ENCODE measurements at places on chromosomes 1 and 21.

GRCh38 chr1:231493421-231494185 lies 34.9 kb upstream of the TSNAX start:
- no peak for DNase-seq

GRCh38 chr1:44613941-44614340 lies 60.3 kb downstream of the TMEM53 start:
- no peak for DNase-seq

GRCh38 chr1:101112051-101112780 lies 86.6 kb upstream of the DPH5 start:
- DNase-seq, result no peak

DNA sequence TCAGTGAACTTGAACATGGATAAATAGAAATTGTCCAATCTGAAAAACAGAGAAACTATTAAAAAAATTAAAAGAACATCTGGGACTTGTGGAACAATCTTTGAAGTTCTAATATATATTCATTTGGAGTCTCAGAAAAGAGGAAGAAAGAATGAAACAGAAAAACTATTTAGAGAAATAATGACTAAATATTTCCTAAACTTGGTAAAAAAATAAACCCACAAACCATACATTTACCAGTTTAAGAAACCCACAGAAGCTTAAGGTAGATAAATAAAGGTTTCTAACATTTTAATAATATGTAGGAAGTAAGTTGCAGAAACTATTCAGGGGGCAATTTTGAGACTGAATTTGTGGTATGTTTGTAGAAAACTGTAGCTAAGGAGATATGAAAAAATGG lies 437.8 kb downstream of the PTBP2 start:
- no peak for DNase-seq

DNA sequence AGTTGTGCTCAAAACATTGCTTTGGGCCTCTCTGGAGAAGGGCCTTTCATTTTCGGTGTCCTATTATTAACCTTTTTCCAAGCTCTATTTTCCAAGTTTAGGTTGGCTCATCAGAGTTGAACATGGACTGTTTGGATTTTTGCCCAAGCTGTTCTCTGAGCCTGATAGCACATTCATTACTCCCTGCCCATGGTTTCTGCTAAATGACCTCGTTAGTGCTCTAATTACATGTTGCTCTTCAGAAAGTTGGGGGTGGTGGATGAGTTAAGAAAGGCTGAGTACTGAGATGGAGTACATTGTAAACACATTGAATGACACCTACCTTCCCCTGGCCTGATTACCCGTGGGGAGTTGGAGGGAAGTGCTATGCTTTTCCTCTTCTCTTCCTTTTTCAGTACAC lies 38.9 kb downstream of the LMO4 start:
- no peak for DNase-seq

GRCh38 chr1:70090141-70090540 lies 115.2 kb downstream of the LRRC40 start:
- no peak for DNase-seq

DNA sequence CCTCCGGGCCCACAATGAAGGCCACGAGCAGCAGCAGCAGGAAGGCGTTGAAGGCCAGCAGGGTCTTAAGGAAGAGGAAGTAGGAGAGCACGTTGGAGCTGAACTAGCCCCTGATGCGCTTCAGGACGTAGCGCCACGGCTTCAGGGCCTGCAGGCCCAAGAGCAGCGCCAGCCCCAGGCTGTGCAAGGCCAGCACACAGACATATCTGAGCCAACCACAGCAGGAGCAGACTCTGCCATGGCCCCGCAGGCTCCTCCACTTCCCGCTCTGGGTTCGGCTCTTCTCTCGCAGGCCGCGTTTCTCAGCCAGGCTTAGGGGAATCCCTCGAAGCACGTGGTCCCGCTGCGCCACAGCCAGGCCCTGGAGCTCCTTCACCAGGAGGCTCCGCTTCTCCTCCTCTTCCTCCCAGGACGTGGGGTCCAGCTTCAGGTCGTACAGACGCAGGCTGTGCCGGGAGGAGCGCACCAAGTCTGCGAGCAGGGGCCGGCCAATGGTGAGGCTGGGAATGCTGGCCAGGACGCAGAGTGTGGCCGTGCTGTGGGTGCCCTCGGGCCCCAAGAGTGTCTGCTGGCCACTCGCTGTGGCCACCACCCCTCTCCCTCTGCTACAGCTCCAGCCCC lies 41.7 kb downstream of the ZNF691 start:
- DNase-seq, result no peak

DNA sequence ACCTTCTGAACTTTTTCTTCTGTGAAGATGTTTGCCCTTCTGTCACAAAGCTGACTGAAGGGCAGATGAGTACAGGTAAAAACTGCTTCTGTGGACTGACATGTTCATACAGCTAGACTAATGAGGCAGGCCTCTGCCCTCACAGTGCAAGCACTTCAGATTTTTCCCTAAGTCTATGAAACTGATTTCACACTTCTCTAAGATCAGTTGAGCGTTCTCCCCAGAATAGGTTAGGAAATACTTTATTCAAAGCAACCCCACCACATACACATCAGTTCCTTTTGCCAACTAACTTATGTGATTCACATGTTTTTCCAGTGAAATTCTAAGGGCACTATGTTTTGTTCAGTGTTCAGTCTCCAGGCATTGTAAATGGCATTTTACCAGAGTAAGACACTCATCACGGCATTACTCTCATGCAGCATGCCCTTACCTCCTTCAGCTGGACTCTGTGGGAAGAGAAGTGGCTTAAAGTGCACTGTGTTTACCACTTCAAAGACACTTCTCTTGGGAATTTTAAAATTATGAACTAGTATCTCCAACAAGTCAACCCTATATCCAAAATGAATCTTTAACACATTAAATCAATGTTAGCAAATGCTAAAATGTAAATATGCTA lies 5.4 kb upstream of the PSMG1 start:
- no peak for DNase-seq

DNA sequence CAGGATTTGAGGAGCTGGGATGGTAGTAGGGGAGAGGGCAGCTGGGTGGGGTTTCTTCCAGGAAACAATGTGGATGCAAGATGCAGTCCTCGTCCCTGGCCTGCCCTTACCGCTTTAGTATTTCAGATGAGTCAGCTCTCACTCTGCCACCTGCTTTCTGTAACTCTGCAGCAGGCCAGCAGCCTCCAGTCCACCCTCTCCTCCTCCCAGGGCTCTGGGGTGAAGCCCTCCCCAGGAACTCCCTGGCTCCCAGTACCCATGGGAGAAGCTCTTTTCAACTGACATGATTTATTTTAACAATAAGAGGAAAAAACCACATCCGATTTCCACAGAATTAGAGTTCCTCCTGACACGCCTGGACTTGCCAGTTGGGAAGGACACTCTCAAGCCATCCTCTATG lies 39.0 kb upstream of the IL20 start:
- DNase-seq, result no peak

DNA sequence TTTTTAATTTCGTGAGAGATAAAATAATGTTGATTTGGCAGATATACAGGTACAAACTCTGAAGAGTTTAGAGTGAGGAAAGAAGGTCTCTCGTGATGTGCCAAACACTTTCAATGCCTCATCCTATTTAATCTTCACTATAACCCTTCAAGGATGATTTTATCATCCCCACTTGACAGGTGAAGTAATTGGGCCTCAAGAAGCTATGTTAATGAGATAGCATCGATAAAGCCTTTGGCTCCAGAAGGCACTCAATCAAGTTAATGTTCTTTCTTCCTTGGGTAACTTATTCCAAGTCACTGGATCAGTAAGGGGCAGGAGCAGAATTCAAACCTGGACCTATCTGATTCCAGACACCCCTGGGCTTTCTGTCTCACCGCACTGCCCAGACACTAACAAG lies 7.2 kb downstream of the LMOD1 start:
- DNase-seq, result no peak

DNA sequence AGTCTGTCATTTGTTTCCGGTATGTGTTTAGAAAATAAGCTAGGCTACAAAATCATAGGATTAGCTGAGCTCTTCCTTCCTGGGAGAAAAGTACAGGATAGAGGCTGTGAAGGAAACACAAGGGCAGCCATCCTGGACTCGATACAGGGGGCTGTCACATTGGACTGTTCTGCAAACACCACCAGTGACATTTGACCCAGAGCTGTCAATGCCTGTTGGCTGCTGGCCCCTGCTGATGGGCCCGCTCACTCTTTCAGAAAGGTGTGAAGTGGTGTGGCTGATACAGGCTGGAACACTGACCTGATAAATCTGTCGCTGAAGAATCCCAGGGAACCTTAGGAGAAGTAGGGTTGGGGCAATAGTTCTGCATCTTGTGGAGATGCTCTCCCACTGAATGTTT lies 183.1 kb downstream of the RHOU start:
- DNase-seq, result no peak

GRCh38 chr1:226428791-226429461 lies 21.0 kb upstream of the PARP1 start:
- no peak for DNase-seq

DNA sequence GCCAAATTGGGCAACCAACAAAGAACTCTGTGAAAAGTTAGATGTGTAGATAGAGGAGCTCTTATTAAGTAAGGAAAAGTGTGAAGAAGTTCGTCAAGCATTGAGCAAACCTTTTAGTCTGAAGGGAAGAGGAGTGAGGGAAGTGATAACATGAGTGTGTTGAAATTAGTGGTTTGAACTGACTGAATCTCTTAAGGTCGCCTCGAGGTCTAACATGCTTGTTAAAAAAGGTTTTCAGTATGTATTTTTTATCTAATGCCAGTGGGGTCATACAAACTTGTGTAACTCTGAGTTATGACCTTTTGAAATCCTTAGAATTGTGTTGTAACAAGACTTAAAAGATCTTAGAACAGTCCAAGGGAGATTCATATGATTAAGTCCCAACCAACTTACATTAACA lies 34.1 kb downstream of the SOAT1 start:
- no peak for DNase-seq

DNA sequence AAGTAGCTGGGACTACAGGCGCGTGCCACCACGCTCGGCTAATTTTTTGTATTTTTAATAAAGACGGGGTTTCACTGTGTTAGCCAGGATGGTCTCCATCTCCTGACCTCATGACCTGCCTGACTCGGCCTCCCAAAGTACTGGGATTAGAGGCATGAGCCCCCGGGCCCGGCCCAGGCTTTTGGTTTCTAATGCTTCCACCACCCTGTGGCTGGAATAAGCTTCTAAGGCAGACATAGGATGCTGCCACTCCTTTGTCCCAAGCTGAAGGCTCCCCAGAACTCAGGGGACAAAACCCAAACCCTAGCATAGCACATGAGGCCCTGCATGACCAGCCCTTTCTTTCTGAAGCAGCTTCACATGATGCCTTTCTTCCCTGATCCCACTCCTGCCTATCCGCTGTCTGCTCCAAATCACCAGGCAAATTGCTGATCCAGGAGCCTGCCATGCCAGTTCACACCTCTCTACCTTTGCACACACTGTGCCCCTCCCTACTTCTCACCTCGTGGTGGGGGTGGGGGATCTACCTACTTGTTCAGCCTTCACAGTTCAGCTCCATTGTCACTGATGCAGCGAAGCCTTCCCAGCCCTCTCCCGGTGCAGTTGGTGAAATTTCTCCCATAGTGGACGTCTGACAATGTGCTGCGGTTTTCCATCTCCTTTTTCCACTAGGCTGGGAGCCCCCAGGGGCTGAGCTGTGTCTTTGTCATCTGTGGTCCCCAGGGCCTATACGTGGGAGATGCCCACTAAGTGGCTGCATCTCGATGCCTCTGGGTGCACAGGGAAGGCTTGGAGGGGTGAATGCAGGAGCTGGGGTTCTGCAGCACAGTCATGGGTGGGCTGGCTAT lies 6.9 kb downstream of the PTPRU start:
- DNase-seq, result no peak

DNA sequence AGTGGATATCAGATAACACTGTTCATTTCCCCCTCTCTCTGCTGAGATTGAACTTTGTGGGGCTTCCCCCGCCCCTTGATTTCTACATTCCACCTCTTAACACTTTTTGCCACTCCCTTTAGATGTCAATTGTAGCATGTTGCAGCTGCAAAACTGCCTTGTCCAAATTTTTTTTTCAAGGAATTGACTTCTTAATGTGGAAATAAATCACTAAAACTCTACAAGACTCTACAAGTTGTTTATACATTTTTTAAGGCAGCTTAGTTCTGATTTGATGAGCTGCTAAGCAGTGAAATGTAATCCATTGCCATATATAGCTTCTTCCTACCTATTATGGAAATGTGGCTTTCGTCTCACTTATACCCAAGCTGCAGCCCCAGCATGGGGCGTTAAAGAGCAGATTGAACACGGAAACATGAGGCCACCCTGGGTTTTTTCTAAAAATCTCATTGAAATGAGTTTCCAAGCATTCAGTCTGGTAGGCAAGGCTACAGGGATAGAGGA lies 132.2 kb downstream of the SYT2 start:
- no peak for DNase-seq

DNA sequence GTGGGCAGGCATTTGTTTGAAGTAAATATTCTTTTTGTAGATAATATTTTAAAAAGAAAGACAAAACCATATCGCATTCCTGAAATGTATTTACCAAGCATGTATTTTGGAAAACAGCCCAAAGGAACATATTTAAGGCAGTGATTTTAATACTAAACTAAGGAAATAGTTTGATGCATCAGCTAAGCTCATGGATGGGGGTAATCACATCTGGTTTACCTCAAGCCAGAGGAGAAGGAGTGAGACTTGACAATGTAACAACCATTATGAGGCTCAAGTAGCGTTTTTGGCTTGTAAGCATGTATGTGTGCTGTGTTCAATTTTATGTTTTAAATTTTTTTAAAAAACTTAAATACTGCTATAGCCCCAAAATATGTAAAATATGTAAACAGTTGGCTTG lies 390.5 kb downstream of the DISC1 start:
- peak; percentile 35 for DNase-seq

GRCh38 chr1:84780000-84780716 lies 89.9 kb upstream of the SSX2IP start:
- no peak for DNase-seq

DNA sequence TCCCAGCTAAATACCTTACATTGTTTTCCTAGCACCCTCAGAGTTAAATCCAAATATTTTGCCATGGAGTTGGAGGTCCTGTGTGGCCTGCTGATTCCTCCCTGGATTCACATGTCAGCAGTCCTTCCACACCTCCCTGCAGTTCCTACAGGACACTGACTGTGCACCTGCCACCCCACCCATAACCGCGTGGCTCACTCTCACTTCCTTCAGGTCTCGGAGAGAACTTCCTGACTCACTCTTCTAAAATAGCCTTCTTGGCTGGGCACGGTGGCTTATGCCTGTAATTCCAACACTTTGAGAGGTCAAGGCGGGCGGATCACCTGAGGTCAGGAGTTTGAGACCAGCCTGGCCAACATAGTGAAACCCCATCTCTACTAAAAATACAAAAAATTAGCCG lies 8.4 kb upstream of the CAMTA1 start:
- DNase-seq, result no peak

GRCh38 chr1:201649761-201650622 lies 111.1 kb downstream of the NAV1 start:
- DNase-seq, result peak; percentile 13

DNA sequence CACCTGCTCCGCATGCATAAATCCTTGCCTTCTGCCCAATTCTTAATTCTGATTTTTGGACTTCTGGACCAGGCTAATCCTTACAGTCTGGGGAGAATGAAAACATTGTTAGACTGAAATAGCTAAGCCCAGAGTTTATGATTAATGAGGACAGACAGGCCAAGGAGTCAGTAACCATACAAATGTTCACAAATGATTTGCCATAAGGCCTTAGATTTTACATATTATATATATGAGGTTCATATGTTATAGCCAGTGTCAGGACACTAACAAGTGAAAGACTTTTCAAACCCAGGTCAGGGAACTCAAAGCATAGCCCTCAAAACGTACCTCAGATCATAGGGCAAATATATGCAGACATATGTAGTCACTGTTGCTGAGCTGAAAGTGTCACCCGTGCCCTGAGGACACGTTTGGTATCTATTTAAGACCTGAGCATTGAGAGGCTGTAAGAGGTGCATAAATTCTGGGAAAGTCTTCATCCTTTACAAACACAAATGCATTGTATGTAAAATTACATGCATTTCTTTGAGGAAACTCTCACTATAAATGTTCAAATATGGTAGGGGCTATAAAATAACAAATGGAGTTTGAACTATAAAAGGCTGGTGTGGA lies 45.3 kb upstream of the FBXO28 start:
- no peak for DNase-seq
